ENCODE measurements at places on chromosomes 11 and 22. TPM values are rescaled to one million over a fixed set of nuclear protein-coding genes. Genes with fewer than 3 reads are reported as not detected.

GRCh38 chr11:65414776-65415498, 7.7 kb upstream of the NEAT1 start:
- no peak for DNase-seq

- DNase-seq = no peak
These were observed 5.2 kb downstream of the IFT27 start for GRCh38 chr22:36770513-36771231.

DNA sequence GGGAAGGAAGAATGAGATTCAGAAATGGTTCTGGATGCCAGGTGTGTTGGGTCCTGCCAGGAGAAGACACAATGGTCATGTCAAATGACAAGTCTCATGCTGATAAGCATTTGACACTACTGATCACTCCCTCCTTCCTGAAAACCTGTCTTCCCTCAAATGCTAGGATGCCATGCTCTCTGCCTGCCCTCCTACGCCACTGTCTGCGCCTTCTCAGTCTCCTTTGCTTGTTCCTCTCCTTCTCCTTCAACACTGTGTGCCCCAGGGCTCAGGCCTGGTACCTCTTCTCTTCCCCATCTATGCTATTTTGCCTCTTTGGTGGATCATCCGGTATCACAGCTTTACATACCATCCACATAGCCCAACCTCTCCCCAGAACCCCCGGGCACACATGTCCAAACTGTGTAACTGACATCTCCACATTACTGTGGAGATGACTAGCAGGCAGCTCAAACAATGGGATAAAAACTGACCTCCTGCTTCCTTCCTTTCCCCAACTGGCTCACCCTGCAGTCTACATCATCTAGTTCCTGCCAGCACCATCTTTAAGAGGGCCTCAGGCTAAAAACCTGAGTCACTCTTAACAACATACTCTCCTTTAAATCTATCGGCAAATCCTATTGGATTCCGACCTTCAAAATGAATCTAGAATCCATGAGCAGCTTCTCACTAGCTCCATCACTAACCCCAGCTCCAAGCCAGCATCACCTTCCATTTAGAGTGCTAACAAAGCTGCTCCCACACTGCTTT, 8.2 kb downstream of the AP1B1 start:
- DNase-seq = no peak

- no peak for DNase-seq
These were observed 107.3 kb upstream of the HSD17B12 start for GRCh38 chr11:43573233-43573632.

- no peak for DNase-seq
These were observed 23.1 kb upstream of the PAX6 start for GRCh38 chr11:31834237-31834636.

GRCh38 chr11:117421476-117421875, 93.8 kb downstream of the CEP164 start:
- no peak for DNase-seq

ARHGAP20 gene
- polyA plus RNA-seq = 1.3 TPM

WNT7B gene
- 0.96 TPM for polyA plus RNA-seq

MMP11 gene
- 3.8 TPM for polyA plus RNA-seq

TMA7B gene
- 3.3 TPM for polyA plus RNA-seq

OR10D3 gene
- polyA plus RNA-seq = not detected

KLHL22 gene
- polyA plus RNA-seq = 14.2 TPM
